GM04504 (cell line): ENCODE measurements at places on chromosomes 13 and 19.

DNA sequence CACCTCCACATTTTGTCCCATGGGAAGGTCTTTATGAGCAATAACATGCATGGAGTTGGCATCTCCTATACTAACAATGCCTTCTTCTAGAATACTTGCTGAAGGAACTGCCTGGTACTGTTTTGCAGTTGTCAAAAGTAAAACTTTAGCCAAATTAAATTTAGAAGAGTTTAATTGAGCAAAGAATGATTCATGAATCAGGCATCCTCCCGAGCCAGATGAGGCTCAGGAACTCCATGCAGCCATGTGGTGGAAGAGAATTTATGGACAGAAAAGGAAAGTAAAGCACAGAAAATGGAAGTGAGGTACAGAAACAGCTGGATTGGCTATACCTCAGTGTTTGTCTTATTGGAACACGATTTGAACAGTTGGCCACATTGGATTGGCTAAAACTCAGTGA lies 1081.9 kb downstream of the SLITRK1 start:
- no peak for DNase-seq

DNA sequence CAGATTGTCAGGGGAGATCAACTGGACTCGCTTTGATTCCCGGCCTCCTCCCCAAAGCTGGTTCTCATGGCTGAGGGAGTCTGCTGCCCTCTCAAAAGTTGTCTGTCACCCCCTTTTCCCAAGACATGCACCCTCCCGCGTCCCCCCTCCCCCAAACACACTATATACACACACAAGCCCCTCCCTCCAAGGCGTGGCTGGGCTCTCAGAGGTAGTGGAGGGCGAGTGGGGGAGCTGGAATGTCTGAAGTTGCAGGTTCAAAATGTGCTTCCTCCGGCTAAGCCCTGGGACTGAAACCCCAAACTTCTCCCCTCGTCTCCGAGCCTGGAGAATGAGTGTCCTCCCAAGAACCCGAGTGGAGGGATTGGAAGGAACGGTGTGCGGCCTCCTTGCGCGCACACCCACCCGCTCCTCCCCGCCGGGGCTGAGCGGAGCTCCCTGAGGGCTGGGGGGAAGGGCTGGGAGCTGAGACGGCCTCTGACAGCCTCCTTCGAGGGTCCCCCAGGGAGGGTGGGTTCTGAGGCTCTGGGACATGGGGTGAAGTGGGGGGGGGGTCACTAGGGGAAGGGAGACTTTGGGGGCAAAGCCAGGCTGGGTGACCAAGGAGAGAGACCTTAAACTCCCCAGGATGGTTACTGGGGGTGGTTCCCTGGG lies 9.9 kb upstream of the MEIS3 start:
- DNase-seq, result no peak

GRCh38 chr19:43704002-43704705 lies 11.7 kb upstream of the IRGC start:
- DNase-seq, result no peak

DNA sequence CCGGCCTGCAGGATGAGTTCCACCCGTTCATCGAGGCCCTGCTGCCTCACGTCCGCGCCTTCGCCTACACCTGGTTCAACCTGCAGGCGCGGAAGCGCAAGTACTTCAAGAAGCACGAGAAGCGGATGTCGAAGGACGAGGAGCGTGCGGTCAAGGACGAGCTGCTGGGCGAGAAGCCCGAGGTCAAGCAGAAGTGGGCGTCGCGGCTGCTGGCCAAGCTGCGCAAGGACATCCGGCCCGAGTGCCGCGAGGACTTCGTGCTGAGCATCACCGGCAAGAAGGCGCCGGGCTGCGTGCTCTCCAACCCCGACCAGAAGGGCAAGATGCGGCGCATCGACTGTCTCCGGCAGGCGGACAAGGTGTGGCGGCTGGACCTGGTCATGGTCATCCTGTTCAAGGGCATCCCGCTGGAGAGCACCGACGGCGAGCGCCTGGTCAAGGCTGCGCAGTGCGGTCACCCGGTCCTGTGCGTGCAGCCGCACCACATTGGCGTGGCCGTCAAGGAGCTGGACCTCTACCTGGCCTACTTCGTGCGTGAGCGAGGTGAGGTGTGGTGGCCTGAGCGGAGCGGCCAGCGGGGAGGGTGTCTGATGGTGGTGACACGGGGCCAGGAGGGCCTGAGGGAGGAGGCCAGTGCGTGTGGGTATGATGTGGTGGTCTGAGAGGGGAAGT lies 15.5 kb downstream of the NFIC start:
- no peak for DNase-seq

DNA sequence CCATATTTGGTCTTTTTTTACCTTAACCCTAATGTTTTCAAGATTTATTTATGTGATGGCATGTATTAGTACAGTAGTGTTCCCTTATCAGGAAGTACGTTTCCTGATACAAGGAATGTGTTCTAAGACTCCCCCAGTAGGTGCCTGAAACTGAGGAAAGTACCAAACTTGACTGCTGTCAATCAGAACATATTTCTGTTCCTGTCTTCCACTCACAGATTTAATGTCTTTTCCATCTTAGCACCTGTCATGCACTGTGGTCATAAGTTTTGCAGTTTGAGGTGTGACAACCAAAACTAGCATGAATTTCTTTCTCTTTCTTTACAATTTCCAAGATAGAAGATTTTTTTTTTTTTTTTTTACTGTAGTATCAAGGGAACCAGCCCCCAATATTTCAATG lies 62.9 kb downstream of the LMO7 start:
- DNase-seq, result no peak

- peak; percentile 24 for DNase-seq
Measured at GRCh38 chr19:39502640-39503417, 4.1 kb downstream of the DLL3 start.

DNA sequence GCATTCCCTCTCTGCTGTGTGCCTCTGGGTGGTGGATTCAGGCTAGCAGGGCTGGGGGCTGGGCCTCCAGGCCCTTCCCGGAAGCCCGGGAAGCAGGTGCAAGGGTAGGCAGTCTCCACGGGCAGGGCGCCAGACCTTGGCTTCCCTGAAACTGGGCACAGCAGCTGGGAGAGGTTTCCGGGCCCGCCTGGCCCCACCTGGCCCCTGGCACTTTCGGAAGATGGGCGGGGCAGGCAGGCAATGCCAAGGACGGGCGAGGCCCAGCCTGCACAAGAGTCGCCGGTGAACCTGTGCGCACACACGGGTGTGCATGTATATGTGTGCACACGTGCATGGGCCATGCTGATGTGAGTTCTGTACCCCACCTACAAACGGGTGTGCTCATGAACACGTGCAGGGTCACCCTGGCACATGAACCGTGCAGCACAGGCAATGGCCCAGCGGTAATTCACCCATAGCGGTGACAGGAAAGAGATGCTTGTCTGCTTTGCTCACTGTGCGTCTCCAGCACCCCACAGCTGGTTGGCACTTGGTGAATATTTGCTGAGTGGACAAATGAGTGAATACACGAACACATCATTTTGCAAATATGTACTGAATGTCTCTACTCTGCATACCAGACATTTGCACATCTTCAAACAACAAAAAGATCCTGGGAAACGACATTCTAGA lies 15.3 kb downstream of the GADD45B start:
- DNase-seq, result peak; percentile 82

GRCh38 chr13:98877936-98878335 lies 99.9 kb downstream of the DOCK9 start:
- no peak for DNase-seq

DNA sequence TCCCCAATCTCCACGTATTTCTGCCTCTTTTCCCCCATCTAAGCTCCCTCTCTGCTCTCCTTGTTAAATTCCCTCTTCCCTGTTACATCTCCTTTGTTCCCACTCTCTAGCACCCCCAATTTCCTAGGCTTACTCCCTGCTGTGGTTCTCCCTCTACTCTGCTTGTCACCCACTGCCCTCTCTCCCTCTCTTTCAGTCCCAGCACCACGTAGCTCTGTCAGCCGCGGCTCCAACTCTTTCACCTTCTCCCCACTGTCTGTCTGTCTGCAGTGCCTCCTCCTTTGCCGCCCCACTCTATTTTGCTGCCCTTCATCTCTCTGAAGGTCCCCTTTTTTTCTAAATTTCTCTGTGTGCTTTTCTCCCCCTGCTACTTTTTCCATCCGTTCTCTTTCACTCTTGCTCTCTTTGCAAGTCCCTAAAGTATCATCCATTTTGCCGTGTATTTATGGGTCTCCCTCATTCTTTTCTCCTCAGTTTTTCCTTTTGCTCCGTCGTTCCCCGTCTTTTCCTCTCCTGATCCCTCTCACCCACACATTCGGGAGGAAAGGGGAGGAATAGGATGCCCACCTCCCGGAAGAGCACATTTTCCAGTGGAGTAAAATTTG lies 937 bp downstream of the ZNF841 start:
- no peak for DNase-seq

DNA sequence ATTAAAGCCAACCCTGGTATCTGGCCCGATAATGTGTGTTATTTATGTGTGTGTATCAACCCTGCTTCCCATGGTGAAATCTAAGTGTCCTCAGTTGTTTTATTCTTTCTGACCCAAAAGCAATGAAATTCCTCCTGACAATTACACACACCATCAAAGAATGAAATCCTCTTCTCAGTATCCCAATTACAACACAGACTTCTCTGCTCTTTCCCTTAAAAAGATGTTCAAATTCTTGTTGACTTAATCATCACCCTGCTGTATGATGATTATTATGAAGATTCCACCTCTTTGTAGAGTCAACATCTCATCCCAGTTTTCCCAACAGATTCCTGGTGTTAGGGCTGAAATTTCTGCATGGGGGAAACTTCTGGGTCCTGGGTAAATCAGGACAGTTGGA lies 8.9 kb upstream of the TRPC4 start:
- no peak for DNase-seq

GRCh38 chr13:100543872-100544602 lies 44.6 kb downstream of the GGACT start:
- DNase-seq, result no peak

GRCh38 chr13:22428188-22428828 lies 752.5 kb upstream of the SGCG start:
- DNase-seq, result no peak

DNA sequence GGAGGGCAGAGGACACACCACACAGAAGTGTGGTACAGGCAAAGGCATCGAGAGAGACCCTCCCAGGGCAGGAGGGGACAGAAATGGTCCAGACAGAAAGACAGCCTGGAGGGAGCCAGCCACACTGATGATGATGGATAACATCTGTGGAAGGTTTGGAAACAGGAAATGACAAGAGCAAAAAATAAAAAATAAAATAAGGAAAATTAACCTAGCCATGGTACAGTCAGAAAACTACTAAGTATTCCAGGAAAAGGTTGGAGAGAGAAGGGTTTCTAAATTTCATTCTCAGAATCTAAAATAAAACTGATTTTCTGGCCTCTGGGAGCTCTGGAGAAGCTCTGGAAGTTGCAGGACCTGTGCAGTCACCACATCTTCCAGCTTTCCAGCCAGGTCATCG lies 115.2 kb upstream of the VSTM2B start:
- DNase-seq, result no peak
